ENCODE measurements at places on chromosomes 5 and 9.

- no peak for DNase-seq
These were observed 9.2 kb upstream of the SHOC1 start for GRCh38 chr9:111803924-111804323.

DNA sequence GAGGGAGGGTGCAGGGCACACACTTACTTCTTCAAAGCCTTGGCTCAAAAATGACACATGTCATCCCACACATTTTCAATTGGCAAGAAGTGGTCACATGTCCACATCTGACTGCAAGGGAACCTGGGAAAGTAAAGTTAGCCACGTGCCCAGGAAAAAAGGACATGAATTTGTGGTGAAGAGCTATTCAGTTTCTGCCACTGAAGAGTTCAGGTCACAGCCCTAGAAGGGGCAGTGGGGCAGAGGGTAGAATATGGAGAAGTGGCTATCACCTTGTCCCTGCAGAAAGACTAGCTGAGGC is 1.9 kb upstream of the RGS14 start:
- no peak for DNase-seq

DNA sequence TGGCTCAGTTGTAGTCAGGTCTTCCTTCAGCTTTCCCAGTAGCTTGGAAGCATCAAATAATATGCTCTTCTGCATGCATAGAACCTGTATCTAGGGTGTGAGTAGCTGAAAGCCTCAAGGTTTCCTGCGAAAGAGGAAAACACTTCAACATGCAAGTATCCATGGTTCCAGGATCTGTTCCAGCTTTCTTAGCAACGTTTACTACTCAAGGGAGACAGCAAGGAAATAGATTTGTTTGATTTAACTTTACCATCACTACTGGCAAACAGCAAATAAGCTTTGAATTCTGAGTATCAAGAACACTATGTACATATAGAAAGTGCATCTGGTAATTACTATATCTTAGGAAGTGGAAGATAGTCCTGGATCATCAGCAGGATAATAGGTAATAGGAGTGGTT is 341.0 kb downstream of the PRR16 start:
- no peak for DNase-seq

GRCh38 chr5:76385540-76385939 is 17.5 kb upstream of the IQGAP2 start:
- no peak for DNase-seq

DNA sequence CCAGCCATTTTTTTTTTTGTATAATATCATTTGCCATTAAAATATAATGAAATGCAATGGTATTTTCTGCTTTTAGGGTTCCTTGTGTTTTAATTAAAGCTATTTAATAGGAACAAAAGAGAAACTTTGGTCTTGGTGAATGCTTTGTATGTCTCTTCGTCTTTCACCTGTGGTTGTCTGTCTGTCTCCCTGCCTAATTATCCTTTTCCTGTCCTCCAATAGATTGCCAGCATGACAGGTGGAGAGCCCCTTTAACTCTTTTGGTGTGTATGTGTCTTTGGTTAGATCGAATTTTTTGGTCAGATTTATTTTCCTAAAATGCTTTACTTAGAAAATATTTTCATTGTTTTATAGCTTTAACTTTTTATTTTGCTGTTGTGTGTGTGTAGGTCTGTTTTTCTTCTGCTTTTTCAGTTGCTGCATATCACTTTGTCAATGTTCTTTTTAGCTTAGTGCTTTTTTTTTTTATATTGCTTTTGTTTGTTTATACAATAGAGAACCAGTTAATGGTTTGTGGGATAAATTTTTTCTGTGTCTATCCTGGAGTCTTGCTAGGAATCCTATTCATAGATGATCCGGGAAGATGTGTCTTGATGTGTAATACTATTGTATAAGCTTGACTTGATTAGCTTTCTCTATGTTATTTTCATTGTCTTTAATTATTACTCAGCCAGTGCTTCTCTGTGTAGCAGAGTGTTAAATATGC is 8.6 kb downstream of the CHMP5 start:
- no peak for DNase-seq

GRCh38 chr9:71592400-71592799 is 175.9 kb downstream of the CEMIP2 start:
- no peak for DNase-seq

Measured in NCI-H2081 (cell line).